ENCODE measurements at places on chromosomes 13 and 19.

DNA sequence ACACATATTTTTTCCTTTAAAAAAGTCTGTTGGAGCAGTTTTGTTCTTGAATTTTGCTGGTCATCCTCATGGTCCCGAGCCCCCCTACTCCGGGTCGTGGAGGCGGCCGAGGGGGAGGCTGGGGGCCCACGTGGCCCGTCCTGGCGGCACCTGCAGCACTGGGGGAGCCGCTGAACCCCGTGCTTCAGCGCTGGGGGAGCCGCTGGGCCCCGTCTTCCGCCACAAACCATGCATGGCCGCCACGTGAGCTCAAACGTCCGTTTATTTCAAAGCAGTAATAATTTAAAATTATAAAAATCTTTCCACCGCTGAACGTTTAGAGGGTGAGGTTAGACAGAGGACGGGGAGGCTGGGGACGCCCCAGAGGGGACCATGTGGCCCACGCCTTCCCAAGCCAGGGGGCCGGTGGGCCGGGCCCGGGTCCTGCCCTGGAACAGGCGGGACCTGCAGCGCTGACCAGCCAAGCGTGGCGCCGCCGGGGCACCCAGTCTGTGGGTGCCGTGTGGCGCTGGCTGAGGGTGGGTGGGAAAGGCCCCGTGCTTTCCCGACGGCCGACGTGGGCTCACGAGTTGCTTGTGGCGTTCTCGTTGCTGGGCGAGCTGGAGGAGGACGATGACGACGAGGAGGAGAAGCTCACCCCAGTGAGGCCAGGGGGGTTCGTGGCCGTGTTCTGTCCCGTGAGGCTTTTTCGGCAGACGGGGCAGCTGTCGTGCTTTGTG lies 8.0 kb downstream of the FGF22 start:
- DNase-seq: no peak

- no peak for DNase-seq
Measured at GRCh38 chr13:39100996-39101738, 62.9 kb downstream of the NHLRC3 start.

- DNase-seq: no peak
Measured at GRCh38 chr13:90947976-90948375, 399.5 kb upstream of the MIR17HG start.

DNA sequence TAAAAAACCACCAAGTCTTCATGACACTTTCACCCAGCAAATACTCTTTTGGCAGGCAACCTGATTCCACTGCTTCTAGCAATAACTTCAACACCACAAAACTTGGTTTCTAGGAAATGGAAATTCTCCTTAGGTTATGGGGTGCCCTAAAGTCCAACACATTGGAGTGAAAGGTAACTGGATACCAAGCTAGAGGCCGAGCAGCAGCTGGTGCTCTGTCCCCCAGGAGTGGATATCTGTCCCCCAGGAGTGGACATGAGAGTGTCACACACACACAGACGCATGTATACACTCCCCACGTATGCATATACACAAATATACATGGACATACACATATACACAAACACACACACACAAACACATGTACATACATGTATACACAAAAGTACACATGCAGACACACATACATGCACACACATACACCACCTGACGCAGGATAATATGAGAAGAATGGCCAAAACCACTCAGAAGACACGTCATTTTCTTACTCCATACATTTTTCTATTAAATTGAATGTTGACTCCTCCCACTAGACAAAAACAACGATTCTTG lies 50.8 kb downstream of the RFX2 start:
- no peak for DNase-seq

- DNase-seq: no peak
Measured at GRCh38 chr13:76936763-76937162, 11.5 kb upstream of the ACOD1 start.

DNA sequence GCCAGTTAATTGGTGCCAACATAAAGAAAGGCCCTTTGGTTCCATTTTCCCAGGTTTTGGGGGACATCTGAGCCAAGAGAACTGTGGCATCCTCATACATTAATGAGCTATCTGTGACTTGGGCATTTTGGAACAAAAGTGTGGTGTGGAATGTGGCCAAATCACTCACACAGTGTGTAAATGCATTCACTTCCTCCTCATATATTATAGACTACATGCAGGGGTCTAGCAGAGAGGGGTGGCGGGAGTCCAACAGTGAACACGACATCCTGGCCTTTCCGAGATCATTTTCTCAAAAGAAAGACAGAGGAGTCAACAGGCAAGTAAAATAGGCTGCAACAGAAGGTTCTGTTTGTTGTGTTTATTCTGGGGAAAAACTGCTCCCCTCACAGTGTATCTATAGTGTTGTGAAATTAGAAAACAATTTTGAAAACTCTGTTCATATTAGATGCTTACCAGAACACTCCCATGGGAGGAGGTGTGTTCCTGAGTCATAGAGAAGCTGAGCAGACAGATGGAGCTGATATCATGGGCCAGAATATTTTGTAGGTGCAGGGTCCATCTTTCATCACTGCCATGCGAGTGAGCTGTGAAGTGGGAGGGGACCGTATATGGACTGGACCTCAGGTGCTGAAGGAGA lies 36.9 kb downstream of the PABPC3 start:
- no peak for DNase-seq

DNA sequence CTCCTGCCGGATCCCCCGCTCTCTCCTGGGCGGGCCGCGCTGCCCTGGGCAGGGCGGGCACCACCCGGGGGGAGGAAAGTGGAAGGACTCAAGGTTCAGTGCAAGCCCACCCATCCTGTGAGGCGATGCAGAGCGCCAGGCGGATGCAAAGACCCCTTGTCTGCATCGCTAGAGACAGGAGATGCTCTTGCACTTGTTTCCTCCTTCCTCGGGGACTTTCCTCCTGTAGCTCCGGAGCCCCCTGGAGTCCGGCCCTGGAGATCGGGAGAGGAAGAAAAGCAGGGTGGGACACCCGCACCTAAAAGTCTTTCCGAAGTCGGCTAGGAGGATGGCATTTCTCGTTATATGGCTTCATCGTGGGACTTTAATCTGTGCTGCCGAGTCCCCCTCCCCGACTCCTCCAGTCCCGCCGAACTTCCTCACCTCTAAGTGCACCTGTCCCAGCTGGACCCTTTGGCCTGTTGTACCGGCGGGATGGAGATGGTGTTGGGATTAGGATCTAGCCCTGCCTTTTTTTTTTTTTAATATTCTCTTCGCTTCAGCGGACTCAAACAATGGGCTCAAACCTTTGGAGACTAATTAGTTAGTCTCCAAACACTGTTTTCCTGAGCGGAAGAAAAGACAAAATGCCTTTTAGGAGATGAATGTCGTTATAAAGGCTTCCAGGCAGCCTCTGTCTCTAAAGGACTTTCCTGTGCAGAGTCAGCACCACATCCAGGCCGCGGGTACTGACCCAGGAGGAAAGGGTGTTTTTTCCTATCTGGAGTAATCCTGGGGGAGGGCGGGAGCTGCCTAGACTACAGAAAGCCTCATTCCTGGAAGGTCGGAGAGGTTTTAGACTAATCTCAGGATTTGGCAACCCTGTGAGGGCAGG lies 725 bp downstream of the FAM124A start:
- DNase-seq: no peak

GRCh38 chr13:58151452-58151851 lies 519.9 kb downstream of the PCDH17 start:
- no peak for DNase-seq

GRCh38 chr19:51576850-51577249 lies 5.8 kb downstream of the ZNF175 start:
- no peak for DNase-seq

GRCh38 chr19:19823916-19824315 lies 2.4 kb upstream of the ZNF506 start:
- no peak for DNase-seq

GRCh38 chr13:97225533-97225932 lies 3.4 kb downstream of the MBNL2 start:
- DNase-seq: no peak

- DNase-seq: no peak
Measured at GRCh38 chr13:77353995-77354394, 27.1 kb upstream of the MYCBP2 start.

All from DMS153 (cell line).